ENCODE measurements at places on chromosomes 6 and 20.

GRCh38 chr6:29506446-29507067 is 18.8 kb upstream of the MAS1L start:
- DNase-seq: no peak

DNA sequence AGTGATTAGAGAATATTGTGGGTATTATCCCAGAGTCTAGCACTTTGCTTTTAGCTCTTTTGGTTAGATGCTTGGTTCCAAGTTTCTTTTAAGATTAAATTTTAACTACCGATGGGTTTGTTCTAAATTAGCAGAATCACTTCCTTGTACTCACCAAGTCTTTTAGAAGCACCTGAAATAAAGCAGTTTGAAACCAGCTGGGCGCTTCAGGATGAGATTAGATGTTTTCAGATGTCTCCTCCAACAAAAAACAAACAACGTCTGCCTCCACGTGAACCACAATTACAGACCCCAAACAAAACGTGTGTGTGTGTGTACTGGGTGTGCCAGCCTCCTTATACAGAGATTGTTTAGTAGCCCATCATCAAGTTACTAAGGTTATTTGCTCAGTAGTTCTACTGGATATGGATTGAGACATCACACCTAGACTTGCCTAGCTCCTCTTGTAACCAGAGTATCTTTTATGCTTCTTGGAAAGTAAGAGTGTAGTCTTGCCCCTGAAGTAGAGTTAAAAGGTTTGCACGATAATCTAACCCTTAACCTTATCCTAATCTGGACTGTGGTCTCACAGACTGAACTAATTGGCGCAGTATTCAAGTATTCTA is 2.3 kb downstream of the DSTN start:
- DNase-seq: no peak

GRCh38 chr6:142827369-142827768 is 117.6 kb downstream of the HIVEP2 start:
- DNase-seq: no peak

- no peak for DNase-seq
These were observed 2.8 kb downstream of the PREX1 start for GRCh38 chr20:48824830-48825565.

- no peak for DNase-seq
These were observed 413.7 kb downstream of the QKI start for GRCh38 chr6:163828038-163828795.

GRCh38 chr20:3658019-3658715 is 5.0 kb downstream of the GFRA4 start:
- no peak for DNase-seq

DNA sequence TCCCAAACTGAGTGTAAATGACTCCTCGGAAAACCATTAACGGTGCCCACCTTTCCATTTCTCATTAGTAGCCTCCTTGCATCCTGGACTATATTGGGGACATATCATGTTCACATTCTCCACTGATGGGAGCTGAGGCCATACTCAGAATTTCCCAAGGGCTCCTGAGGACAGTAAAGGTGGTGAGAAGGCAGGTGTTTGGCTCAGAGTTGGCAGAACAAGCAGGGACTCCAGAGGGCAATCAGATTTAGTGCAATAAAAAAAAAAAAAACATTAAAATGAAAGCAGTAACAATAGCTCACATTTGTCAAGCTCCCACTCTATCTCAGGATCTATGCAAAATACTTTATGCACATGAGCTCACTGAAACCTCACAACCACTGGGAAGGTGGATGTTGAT is 401.4 kb downstream of the MAFB start:
- no peak for DNase-seq

GRCh38 chr6:32933661-32934085 is 7.2 kb downstream of the HLA-DMB start:
- DNase-seq: peak; percentile 44
